ENCODE measurements at places on chromosomes 6 and 20.
A peak's percentile ranks its signal among the peaks of the same experiment; 100 is the strongest.

GRCh38 chr6:157253017-157253416, 70.3 kb downstream of the TMEM242 start:
- no peak for DNase-seq

- no peak for DNase-seq
Observed at GRCh38 chr6:139474145-139475108, 100.0 kb upstream of the CITED2 start.

DNA sequence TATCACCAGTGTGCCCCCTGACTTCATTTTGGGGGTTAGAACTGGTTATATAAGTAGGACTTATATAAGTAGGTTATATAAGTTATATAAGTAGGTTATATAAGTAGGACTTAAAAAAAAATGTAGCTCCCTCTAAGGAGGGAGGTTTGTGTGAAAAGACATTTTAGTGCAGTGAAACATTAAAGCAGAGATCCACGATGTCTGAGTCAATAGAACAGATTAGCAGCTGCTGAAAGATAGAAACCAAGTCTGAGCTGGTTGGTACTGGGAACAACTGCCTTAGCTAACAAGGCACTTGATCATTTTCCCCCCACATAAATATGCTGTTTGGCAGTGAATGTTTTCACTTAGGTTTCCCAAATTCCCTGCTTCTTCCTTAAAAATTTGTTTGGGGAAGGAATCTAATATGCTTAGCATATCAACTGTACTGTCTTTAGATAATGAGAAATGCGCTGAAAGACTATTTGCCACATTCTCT, 2.1 kb upstream of the RPS12 start:
- no peak for DNase-seq

DNA sequence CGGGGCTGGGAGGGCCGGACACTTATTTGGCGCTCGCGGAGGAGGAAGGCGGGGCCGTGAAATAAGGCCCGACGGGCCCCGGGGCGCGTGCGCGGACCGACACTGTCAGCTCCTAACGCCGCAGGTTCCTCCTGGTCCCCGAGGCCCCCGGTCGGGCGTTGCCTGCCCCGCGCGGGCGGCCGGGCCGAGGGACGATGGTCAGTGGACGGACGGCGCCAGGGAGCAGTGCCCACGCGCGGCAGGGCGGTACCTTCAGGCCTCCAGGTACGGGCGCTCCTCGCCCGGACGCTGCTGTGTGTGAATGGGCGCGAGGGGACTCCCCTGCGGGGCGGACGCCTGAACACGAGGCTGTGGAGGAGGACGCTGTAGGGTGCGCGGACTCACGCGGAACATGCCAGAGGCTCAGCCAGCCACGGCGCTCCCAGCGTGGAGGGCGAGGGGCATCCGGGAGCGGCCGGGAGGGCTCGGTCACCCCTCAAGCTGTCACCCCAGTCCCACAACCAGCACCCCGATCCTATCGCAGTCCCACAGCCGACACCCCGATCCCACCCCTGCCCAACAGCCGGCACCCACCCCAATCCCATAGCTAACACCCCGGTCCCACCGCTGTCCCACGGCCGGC, 339 bp upstream of the GMEB2 start:
- DNase-seq = peak; percentile 85

GRCh38 chr20:52675375-52675774, 296.8 kb upstream of the TSHZ2 start:
- DNase-seq = no peak

DNA sequence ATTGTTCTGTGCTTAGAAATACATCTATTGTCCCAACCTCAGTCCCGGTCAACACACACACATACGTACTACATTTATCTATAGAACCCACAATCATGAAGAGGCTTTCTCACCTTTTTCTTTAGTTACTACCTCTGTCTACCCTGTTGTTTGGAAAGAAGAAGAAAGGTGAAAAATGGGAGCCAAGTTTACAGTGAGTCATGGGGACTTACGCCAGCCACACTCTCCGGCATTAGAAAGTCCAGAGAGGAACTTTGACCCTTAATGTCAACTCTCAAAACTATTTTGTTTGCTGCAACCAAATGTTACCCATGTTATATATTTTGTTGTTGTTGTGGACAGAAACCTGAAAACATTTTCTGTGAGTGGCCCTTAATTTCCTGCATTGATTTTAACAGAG, 259.1 kb downstream of the ZFAND3 start:
- DNase-seq = no peak

DNA sequence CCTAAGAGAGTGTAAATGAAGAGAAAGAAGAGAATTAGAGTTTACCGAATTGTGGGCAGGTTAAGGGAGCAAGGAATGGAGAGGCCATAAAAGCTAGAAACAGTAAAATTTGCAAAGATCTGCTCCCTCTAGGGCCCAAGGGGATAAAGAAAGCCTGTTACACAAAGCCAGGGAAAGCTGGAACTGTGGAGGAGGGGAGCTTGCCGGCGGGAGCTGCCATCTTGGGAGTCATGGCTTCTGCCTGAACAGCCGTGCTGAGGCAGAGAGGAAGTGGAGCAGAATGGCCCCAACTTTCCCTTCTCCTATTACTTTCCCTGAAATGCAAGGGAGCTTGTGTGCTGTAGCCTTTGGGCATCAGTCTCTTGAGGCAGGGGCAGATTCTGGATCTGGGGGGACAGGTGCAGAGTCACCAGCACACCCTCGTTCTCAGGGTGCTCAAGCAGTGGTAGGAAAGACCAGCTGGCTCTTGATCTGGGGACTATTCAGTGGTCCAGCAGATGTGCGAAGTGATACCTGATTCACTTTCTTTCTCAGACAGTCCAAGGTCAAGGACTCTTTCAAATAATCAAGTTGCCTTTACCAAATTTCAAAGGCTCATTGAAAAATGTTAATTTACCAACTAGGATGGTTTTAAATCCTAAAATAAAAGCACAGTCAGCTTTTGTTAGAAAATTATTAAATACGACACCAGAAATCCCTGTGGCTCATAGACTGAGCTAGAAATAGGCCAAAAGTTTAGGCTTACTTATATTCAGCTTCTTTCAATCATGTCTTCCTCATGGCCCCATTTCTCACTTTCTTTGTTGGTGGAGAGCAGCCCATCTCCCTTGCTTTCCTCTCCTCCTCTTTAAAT, 25.7 kb downstream of the LAMA4 start:
- no peak for DNase-seq

DNA sequence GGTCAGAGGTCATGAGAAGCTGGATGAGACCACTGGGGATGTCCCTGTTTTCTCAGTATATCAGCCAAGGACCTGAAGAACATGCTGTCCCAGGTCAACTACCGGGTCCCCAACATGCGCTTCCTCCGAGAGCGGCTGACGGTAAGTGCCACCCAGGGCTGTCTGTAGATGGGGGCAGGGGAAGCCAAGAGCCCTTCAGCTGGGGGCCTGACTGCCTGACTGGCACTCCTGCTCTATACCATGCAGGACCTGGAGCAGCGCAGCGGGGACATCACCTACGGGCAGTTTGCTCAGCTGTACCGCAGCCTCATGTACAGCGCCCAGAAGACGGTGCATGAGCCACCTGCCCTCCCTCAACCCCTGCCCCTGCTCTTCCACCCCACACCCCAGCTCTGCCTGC, 25.1 kb downstream of the PLCG1 start:
- DNase-seq = no peak

DNA sequence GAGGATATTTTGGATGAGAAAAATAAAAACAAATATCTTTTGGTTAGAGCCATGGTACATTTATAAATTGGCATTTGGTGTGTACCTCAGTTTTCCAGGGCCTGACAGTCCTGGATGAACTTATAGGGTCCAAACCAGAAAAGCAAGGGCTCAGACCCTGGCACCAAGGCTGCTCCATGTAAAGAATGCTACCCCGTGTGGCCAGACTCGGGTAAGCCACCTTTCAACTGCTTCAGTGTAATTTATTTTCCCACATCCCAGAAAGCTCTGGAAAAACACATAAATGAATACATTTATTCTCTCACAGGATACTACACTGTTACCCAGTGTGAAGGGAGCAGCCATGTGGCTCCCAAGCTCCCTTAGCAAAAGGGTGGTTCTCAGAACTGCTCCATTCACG, 13.8 kb downstream of the MRPL14 start:
- DNase-seq = no peak

DNA sequence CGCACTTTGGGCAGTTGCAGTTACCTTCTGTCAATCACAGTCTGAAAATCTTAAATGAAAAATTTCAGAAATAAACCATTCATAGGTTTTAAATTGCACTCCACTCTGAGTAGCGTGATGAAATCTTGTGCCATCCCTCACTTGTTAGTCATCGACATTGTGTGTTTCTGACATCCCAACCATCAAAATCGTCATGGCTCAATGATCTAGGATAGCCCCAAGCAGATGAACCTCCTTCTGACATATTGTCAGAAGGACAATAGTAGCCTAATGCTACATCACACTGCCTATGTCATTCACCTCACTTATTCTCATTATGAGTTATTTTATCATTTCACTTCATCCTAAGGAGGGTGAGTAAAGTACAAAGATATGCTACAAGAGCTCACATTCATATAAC, 284.8 kb downstream of the PTPRK start:
- no peak for DNase-seq

GRCh38 chr20:63258781-63259180, 4.5 kb upstream of the NKAIN4 start:
- DNase-seq = no peak

GRCh38 chr20:9359561-9360308, 154.7 kb upstream of the LAMP5 start:
- peak; percentile 13 for DNase-seq

GRCh38 chr6:57302477-57302876, 15.0 kb upstream of the PRIM2 start:
- DNase-seq = no peak

GRCh38 chr20:6920991-6921613, 153.6 kb downstream of the BMP2 start:
- DNase-seq = no peak

- DNase-seq = no peak
Observed at GRCh38 chr6:35829306-35829705, 24.2 kb downstream of the LHFPL5 start.

DNA sequence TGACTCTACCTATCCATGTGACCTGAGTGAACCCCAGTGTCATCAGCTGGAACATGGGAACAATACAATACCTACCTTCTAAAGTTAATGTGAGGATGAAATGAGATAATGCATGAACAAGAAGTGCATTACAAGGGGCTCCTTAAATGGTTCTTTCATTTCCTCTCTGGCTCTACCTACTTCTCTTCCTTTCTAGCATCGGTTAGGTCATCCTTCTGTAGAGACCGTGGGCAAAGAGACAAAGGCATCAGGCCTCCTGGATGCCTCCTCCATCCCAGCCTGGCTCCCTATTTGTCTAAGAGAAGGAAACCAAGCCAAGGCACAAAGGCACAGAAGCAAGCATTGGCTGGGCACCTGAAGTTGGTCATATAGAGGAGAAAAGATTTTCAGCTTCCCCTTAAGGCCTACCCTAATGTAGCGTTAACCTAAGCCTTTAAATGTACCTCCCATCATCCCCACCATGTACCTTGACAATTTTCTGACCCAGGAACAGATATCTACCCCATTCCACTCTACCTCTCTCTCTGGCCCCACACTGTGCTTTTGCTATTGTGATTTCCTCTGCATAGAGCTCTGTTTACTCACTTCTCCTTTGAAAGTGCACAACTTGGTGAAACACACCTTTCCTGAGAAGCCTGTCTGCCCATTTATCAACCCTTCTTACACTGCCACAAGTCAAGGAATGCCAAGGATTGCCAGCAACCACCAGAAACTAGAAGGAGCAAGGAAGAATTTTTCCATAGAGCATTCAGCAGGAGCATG, 86.6 kb downstream of the GCLC start:
- no peak for DNase-seq

GRCh38 chr6:13760307-13761304, 49.0 kb upstream of the RANBP9 start:
- no peak for DNase-seq

DNA sequence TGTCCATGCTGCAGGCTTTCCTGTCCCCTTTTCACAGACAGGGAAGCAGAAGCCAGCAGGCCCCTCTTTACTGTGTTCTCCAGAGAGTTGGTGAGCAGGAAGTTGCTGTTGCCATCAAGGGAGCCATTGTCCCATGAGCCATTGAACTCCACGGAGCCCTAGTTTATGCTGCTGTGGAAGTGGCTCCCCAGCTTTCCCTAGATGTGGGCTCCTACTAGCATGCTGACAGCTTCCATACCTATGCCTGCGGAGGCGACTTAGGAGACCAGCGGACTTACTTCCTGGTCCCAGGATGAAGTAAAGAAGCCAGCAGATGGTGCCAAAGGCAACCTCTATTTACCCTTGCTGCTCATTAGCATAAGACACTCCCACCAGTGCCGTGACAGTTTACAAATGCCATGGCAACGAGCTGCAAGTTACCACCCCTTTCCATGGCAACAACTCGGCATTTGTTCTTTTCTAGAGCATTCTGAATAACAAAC, 30.8 kb upstream of the FKBP1A start:
- peak; percentile 14 for DNase-seq

- no peak for DNase-seq
Observed at GRCh38 chr6:84902354-84902928, 138.0 kb upstream of the TBX18 start.

GRCh38 chr6:149246691-149247384, 70.7 kb upstream of the TAB2 start:
- no peak for DNase-seq

DNA sequence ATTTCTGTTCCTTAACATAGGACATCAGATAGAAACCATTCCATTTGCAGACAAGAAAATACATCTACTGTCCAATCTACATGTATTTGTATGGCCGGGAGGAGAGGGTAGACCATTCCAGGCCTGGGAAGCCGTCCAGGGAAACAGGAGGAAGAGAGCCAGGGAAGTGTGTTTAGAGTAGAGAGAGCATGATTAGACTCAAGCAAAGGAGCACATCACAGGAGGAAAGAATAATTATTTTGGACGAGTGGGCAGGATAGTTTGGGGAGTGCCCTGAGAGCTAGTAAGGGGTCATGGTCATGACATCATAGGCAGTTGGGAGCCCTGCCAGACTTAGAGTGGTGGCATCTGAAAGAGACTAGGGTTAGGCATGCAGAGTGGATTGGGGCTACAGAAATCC, 250.0 kb downstream of the HIVEP2 start:
- no peak for DNase-seq

GRCh38 chr6:89347825-89348224, 4.7 kb downstream of the UBE2J1 start:
- no peak for DNase-seq

DNA sequence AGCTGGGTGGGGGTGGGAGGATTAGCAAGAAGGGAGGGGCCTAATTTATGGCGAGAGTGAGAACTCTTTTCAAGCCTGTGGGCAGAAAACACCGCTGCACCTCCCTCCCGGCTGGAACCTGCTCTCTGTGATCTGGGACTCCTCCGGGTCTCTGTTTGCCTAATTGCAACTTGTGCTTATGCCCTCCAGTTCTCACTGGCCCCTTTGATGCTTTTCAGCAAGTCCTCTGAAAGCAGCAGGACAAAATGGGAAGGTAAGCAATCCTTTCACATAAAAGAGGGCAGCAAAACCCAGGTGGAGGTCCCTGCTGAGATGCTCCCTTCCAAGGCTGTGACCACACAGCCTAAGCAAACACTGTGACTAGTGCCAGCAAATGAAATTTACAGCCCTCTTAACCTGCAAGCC, 523.0 kb upstream of the FLRT3 start:
- DNase-seq = peak; percentile 88

Measured in NCI-H1092 (cell line).